ENCODE measurements at places on chromosomes 4 and X.
A peak's percentile ranks its signal among the peaks of the same experiment; 100 is the strongest.

GRCh38 chrX:123626962-123627361, 105.9 kb downstream of the THOC2 start:
- DNase-seq = no peak

DNA sequence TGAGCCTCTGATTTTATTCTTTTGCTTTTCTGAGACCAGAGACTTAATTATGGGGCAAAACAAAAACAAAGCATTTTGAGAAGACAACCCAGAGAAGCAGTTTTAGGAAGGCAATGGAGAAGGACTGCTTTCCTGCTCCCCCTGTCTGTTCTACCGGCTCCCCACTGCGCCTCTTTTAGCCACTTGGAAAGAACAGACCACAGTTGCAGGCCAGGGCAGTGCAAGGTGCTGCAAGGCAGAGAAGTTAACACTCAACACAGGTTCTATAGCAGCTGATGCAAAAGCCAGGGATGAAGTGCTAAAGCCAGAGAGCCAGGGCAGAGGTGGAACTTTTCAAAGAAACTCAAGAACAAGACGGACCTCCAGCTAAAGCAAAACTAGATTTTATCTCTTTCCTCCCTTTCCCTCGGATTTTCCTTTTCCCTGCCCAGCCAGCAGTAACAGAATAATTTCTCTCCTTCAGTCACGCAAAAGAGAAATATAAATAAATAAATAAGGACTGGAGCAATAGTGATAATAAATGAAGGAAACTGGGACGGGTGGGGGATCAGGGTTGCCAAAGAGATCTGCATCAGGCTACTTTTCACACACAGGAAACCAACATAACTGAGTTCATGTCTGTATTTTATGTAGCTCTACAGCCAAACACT, 10.4 kb downstream of the SH3RF1 start:
- DNase-seq = no peak

DNA sequence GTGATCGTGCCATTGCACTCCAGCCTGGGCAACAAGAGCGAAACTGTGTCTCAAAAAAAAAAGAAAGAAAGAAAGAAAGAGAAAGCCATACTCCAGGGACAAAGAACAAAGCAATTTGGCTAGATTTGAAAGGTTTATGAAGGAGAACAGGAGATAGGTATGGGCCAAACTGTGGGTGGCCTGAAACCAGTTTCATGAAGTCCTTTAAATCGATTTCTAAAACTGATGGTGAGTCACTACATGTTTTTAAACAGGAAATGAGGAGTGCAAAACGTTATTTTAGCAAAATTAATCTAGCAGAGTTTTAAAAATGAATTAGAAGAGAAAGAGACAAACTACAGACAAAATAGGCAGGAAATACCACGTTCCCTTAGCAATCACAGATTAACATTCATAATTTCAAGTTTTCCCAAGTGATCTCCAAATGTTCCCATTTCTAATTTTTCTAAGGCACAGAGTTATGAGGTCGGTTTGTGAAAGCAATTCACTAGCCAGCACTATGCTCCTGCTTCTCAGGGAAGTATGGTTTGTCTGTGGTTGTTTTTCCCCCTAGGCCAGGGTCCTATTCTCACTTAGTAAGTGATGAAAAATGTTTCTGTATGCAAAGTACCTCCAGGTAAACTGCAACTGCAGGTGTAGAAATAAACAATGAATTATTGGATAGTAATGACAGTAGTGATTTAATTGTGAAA, 190.6 kb downstream of the PPP3CA start:
- no peak for DNase-seq

DNA sequence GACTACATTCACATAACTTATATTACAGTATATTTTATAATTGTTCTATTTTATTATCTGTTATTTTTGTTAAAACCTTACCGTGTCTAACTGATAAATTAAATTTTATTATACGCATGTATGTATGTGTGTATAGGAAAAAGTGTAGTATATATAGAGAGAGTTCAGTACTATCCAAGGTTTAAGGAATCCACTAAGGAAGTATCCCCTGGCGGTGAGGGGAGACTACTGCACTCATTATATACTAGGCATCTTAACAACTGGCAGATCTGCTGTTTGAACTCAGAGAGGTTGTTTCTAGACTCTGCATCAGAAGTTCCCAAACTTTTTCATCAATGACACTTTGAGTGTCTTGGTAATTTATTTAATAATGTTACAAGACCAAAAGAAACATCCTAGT, 70.9 kb downstream of the NDST4 start:
- DNase-seq = no peak

GRCh38 chrX:72367516-72367915, 61.8 kb upstream of the CITED1 start:
- no peak for DNase-seq

GRCh38 chrX:40688929-40689328, 41.6 kb upstream of the CXorf38 start:
- DNase-seq = no peak

GRCh38 chr4:138405466-138405891, 163.3 kb upstream of the SLC7A11 start:
- no peak for DNase-seq

DNA sequence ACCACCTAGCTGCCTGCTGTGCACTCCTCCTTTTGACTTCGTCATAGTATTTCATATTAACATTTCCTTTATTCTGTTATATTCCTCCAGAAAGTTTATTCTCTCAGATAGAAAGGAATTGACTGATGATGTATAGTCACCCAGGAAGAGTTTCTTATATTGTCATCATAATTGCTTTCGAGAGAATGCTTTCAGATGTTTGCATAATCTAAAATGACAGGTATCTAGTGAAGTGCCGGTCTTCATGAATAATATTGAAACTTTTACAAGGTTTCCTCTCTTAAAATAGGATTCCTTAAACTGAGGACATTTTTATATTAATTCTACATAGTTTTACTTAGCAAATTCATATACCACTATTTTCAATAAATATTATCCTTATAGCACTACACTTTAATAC, 10.1 kb downstream of the SEC24D start:
- no peak for DNase-seq

- no peak for DNase-seq
Measured at GRCh38 chr4:152591396-152591795, 55.5 kb upstream of the FBXW7 start.

GRCh38 chrX:9902656-9903055, 64.5 kb upstream of the CLDN34 start:
- DNase-seq = no peak

- DNase-seq = no peak
Measured at GRCh38 chr4:107037199-107037584, 1.1 kb upstream of the DKK2 start.

DNA sequence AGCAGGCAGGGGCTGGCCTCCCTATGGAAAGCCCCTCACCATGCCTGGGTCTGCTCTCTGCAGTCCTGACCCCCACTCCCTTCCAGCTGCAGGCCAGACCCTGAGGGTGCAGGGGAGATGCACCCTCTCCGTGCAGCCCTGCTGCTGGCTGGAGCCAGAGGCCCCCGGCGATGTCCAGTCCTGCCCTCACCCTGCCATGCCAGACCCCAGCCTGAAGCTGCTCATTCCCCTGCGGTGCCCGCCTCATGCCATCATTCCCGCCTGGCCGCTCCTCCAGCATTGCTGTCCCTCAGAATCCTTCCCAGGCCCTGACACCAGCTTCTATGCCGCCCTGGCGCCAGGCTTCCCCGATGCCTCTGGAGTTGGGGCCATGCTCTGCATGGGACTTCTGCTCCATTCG, 72.4 kb downstream of the SORCS2 start:
- no peak for DNase-seq

DNA sequence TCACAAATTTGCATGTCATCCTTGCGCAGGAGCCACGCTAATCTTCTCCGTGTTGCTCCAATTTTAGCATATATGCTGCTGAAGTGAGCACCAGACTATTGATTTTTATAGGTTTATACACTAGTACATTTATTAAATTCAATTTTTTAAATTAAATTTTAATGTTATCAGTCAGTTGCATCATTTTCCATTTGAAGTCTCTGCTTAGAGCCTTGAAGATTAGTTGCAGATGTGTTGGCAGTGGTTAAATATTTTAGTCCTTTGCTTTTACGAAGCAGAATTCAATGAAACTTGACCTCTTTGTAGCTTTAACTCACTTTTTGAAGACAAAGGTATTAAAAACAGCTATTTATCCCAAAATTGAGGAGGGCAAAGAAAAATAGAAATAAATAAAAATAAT, 16.5 kb downstream of the TRAPPC11 start:
- no peak for DNase-seq

- no peak for DNase-seq
Measured at GRCh38 chrX:38166478-38167083, 54.1 kb downstream of the SRPX start.

- DNase-seq = no peak
Measured at GRCh38 chr4:177264788-177265422, 44.8 kb upstream of the NEIL3 start.

DNA sequence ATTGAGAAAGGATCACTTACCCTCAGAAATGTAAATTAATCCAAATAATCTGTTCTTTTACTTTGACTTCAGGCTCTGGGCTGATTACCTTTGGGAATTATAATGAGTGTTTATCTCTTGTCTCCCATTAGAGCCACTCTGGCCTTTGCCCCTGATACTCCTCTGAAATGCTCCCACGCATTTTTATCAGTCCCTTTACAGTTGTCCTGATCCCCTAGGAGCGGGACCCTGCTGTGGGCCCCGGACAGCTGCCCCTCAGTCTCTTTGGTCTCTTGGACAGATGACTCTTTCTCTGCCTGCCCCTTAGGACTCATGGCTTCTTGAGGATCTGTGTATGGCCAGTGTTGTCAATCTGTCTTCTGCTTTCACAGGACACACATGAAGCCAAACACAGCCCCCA, 1.0 kb upstream of the TRIM75 start:
- no peak for DNase-seq

DNA sequence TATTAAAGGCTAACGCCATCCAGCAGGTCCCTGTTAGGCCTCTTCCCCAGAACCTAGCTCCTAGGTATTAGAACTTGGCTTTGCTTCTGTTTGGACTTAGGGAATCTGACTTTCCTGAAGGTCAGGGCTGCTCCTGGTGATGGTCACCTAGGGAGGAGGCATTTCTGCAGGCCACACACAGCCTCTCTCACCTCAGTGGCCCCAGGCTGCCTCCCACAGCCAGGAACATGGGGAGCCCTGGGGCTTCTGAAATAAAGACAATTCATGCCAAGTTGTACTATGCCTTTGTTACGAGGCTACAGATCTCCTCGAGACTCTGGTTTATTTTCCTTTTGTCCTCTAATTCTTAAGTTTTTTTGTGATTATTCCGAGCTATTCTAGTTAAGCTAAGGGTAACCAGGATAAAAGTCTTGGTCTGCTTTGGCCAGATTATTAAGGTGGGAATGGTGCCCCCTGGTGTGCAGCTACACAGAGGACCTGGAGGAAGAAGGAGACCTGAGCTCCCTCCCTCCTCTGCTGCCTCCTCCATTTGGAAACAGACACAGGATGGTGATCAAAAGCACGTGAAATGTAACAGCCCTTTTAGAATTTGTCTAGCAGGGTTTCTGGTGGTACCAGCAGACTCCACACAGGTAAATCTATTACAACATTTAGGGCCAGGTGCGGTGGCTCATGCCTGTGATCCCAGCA, 131.0 kb downstream of the DCLK2 start:
- no peak for DNase-seq

DNA sequence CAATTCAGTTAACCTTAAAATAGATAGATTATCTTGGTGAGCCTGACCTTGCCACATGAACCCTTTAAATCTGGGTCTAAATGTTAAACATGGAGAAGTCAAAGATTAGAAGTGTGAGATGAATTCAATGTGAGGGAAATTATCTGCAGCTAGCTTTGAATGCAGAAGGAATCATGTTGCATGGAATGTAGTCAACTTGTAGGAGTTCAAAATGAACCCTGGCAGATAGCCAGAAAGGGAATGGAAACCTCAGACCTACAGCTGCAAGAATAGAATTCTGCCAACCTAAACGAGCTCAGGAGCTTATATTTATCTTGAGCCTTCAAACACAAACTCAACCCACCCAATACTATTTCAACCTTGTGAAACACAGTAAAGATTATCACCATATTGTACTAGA, 632.5 kb downstream of the KCTD8 start:
- no peak for DNase-seq

DNA sequence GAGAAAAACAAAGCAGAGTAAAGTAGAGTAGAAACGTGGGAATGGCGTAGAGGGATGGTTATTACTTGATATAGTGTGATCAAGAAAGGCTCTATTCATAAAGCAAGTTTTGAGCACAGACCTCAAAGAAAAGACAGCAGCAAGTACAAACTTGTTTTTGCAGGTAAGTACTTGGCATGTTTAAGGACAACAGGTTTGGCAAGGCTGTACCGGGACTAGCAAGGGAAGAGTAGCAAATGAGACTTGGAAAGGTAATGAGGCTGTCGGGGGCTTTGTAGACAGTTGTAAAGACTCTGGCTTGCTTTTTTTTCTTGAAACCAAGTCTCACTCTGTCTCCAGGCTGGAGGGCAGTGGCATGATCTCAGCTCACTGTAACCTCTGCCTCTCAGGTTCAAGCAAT, 40.9 kb downstream of the NEK1 start:
- DNase-seq = no peak

- no peak for DNase-seq
Measured at GRCh38 chr4:121806411-121806810, 5.3 kb downstream of the EXOSC9 start.

GRCh38 chr4:24229978-24230377, 340.1 kb upstream of the PPARGC1A start:
- no peak for DNase-seq

- DNase-seq = no peak
Measured at GRCh38 chr4:94338681-94339351, 3.8 kb downstream of the HPGDS start.

DNA sequence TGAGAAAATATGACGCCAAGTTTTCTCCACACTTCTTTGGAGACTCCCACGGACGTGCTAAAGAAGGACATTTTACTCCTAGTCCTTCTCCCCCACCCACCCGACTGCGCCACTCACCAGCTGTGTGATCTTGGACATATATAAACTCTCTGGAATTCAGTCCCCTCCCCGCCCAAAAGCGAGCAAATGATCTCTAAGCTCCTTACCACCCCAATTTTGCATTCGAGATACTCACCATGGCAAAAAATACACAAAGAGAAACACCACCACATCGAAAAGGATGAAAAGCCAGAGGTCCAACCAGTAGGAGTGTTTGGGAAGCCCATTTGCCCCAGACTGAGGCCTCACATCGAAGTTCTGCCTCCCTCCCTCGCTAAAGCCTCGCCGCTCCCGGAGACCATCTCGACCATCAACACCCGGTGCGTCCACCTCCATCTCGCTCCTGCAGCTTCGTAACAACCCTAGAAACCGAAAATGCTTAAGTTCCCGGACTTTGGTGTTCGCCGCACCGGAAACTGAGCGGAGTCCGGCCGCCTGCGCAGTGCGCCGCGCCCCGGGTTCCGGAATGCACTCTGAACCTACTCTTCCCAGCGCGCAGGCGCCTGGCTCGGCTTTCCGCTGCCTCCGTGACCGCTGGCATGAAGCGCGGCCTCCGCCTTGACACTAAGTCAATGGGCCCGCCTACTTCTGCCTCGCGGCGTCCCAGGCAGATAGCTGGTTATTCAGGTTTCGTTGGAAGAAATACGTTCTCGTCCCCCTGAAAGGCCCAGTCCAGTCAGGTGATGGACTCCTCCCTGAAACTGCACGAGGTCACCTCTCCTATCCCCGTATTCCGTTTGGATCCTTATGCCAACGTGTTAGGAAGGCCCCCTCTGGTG, 21.6 kb downstream of the FABP2 start:
- peak; percentile 89 for DNase-seq

Measured in stimulated activated CD8-positive, alpha-beta memory T cell treated with anti-CD3 and anti-CD28 coated beads, Interleukin-7, amount 100 ng/mL, for 4 hours (primary cell).